GM20000 (cell line): ENCODE measurements at places on chromosomes 1 and 21.
A peak's percentile ranks its signal among the peaks of the same experiment; 100 is the strongest.

GRCh38 chr1:59543211-59543668, 246.3 kb downstream of the FGGY start:
- DNase-seq, result no peak

GRCh38 chr1:9589719-9590157, 1.0 kb downstream of the TMEM201 start:
- no peak for DNase-seq

DNA sequence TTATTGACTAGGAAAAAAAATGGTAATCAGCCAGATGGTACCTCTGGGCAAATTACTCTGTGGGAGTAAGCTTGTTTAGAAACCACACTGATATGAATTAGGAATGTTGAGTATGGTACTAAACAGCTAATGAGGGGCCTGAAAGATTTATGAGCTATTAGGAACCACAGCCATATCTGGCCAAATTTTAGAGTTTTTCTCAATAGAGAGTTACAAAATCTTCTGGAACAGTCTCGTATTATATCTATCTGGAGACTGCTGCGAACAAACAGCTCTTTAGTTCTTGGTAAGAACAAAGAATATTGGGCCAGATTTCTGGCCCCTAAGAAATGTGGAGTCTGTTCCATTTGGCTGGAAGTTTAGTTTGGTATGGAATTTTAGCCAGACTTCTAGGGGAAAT, 4.9 kb upstream of the PODN start:
- no peak for DNase-seq

- no peak for DNase-seq
Observed at GRCh38 chr1:209455145-209455544, 128.4 kb upstream of the CAMK1G start.

GRCh38 chr21:33230545-33231324, 997 bp downstream of the IFNAR2 start:
- DNase-seq, result peak; percentile 72

GRCh38 chr1:43452789-43453441, 816 bp downstream of the HYI start:
- DNase-seq, result no peak

DNA sequence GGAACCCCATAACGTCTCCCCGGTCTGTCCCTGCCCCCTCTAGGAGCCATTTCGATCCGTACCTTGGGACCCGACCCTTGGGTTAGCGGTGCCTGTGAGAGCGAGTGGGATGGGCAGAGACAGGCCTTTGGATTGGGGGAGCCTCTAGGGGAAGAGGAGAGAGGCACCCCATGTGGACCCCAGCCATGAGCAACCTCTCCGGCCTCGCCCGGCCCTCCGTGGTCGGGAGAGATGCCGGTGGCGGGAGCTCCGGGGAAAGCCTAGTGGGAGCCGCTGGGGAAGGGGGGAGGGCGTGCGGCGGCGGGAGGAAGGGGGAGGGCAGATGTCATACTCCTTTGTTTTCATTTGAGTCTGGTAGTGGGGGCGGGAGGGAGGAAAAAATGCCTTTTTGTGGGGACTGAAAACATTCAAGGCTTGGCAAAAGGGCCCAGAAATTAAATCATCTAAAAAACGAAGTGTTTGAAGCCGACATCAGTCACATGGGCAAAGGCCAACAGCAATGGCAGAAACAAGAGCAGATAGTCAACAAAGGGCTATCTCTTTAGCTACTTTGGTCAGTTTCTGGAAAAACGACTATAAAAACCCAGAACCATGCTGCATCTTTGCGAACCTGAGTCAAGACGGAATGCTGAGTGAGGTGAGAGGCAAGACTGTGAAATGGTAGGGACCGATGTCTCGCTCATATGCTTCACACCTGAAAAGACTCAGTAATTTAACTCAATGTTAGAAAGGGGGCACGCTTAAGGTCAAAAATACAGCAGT, 758 bp downstream of the PTBP2 start:
- no peak for DNase-seq

DNA sequence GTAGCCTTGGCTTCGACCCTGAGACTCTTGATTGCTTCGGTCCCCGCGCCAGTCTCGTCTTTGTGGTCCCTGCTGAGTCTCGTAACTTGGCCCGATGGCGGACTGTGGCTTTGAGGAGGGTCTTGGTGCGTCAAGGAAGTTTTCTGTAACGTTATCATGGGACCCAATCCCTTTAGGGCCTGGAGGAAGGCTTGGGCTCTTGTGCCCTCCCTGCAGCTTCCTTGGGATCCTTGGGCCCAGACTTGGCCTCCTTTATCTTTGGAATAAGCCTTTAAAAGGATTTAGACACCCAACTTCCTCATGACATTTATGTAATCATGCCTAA, 371 bp downstream of the ZMPSTE24 start:
- DNase-seq, result no peak
